Smooth muscle cell of the brain vasculature (primary cell): ENCODE measurements at places on chromosomes 2 and 18.

DNA sequence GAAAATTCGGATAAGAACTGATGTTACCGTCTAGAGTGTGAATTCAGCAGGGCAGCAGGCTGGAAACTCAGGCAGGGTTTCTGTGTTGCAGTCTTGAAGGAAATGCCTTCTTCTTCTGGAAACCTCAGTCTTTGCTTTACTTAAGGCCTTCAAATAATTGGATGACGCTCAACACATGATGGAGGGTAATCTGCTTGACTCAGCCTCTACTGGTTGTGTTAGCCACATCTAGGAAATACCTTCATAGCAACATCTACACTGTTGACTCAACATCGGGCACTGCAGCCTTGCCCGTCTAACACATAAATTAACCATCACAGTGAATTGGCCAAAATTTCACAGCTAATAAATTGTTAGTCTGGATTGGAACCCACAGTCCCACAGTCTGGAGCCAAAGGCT lies 37.2 kb downstream of the YPEL5 start:
- DNase-seq, result no peak

DNA sequence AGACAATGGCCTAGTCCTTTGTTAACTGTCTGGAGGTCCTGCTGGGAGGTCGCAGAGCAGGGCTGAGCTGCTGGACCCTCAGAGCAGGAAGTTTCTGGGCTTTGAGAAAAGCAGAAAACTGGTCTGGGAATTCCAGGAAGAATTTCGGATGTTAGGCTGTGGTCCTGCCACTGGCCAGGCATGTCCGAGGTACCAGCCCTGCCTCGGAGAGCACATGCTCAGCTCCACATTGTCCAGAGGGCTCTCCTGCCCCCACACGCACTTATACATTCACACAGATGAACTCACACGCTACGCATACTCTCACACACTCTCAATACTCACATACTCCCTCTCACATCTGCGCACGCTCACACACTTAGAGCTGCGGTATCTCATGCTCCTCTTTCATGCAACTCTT lies 146.1 kb downstream of the NCK2 start:
- no peak for DNase-seq

DNA sequence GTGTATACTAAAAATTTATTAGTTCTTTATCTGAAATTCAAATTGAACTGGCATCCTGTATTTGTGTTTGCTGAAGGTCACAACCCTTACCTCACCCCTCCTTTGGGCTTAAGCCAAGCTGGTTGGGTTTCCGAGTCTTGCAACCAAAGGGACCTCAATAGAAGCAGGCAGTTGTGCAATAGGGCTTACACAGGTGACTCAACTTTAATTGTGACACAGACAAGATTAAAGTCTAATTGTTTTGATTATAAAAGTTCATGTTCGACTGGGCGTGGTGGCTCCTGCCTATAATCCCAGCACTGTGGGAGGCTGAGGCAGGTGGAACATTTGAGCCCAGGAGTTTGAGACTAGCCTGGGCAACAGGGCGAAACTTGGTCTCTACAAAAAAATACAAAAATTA lies 71.5 kb downstream of the RAB31 start:
- DNase-seq, result no peak

GRCh38 chr2:160442603-160443002 lies 51.0 kb downstream of the RBMS1 start:
- DNase-seq, result no peak

DNA sequence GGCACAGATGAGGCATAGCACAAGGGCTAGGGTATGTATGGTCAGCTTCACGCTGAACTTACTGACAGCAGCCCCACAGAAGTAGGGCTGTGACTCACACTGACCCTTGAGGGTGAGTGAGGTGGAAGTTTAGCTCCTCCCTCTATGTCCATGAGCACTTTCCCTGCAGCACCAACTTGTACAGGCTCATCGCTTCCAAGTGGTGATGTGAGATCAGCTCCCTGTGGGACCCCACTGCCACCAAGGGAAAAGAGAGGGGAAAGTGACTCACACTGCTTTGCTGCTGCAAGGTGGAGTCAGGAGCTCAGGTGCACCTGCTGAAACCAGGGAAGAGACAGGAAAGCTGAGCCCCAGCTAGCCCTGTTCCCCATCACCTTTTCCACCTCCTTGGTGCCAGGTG lies 91.5 kb downstream of the TEX51 start:
- DNase-seq, result no peak

- DNase-seq, result no peak
Measured at GRCh38 chr2:206851521-206851920, 86.1 kb downstream of the FASTKD2 start.

DNA sequence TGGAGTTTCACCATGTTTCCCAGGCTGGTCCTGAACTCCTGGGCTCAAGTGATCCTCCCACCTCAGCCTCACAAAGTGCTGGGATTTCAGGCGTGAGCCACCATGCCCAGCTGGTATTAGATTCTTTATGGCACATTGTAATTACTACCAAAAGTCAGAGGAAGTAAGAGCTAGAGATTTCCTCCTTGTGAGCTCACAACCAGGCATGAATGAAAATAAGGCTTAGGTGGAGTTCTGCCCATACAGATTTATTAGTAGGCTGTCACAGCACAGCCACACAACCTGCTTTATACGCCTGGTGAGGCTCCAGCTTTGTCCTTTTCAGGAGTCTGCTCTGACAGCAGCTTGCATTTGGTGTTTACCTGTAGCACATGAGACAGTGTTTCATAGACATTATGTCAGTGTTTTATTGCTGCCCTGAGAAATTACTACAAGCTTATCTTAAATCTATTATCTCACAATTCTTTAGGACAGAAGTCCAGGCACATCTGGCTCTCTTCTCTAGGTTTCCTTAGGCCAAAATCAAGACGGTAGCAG lies 156.6 kb downstream of the TANC1 start:
- no peak for DNase-seq

DNA sequence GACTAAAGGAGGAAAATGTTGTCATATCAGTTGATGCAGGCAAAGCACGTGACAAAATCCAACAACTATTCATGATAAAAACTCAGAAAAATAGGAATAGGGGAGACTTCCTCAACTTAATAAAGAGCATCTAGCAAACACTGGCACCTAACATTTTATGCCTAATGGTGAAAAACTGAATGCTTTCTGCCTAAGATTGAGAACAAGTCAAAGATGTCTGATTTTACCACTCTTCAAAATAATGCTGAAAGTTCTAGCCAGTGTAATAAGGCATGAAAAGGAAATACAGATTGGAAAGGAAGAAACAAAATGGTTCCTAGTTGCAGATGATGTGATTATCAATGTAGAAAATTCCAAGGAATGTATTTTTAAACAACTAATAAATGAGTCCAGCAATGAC lies 58.4 kb downstream of the SMAD4 start:
- DNase-seq, result no peak

DNA sequence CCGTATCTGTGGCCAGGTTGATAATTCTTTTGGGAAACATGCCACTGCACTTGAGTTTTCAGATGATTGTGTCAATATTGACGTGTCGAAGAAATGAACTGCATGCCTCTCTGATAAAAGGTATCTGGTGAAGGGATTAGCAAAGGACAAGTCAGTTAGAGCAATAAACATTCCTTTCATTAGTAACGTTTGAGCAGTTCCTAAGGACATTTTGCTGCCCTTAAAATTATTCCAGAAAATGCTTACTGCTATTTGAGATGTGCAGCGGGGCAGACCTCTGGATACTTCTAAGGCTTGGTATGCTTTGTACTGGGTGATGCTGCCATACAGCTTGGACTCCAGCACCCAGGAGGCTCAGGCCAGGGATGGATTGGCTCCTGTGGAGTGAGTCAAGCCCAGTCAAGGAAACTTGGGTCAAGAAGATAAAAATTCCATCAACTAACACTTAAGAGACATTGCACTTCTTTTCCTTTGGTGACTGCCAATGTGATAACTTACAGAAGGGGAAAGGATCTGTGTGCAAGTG lies 166.7 kb downstream of the FHOD3 start:
- no peak for DNase-seq

DNA sequence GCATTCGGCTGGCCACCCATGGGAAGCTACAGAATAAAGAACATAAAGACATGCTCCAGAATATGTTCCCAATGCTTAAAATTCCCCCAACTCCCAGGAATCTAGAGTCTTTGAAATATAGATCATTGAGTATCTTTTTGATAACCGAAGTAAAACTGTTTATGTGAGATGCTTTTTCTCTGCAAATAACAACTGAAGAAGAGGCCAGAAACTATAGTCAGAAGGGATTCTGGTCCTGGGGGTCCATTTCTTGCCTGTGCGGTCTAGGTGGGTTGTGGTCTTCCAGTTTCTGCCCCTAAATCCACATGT lies 30.6 kb upstream of the SLC66A3 start:
- DNase-seq, result no peak

DNA sequence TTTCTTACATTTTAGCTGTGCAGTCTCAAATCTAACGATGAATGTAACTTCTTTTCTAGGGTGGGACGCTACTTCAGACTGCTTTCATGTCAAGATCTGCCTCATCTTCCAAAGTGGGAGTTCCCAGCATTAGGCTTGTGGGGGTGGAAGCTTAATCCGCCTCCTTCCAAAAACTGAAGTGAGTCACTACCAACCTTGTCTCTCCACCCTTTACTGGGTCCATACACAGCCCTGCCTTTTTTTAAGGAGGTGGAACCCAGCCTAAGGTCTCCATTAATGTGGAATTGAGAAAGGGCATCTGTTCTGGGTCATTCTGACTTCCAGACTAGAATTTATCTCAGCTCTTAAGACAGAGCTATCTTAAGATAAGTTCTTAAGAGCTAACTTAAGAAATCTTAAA lies 42.0 kb upstream of the NFE2L2 start:
- DNase-seq, result no peak

GRCh38 chr2:49146401-49146800 lies 7.9 kb downstream of the FSHR start:
- DNase-seq, result no peak

DNA sequence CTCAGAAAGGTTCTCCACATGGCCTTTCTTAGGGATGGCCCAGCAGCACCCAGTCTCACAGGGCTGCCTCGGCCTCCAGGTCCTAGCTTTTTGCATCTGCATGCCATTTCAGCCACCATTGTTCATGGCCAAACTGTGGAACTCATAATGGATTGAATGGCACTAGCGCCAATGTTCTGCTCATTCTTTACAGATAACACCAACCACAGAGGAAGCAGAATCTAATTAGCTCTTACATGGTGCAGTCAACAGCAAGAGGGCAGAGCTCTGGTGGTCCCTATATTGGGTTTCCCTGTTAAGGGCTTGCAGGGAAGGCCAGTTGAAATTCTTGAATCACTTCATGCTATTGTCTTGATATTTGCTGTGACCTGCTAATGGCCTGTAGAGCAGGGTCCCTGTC lies 45.6 kb downstream of the ARL4C start:
- no peak for DNase-seq

- no peak for DNase-seq
Measured at GRCh38 chr2:100240386-100240785, 81.9 kb downstream of the LONRF2 start.

DNA sequence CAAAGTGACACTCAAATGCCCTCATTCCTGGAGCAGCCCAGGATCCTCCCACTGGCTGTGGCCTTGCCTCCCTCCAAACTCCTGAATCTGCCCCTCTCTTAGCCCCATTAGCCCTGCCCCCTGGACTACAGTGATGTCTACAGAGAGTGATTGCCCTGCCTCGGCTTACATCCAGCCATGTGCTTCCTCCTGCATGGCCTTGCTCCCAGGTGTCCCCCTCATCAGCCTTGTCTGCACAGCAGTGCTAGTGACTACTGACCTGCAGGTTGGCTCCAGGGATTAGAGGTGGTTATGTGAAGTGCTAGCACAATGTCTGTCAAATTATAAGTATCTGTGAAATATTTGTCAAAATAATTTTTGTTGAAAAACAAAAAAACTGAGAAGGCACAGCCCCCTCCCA lies 259.1 kb upstream of the MYT1L start:
- DNase-seq, result no peak

- DNase-seq, result no peak
Measured at GRCh38 chr2:99771681-99772333, 282.0 kb upstream of the REV1 start.

- DNase-seq, result no peak
Measured at GRCh38 chr2:221124532-221125240, 447.4 kb downstream of the EPHA4 start.

- DNase-seq, result no peak
Measured at GRCh38 chr2:128423788-128424165, 105.1 kb upstream of the HS6ST1 start.

DNA sequence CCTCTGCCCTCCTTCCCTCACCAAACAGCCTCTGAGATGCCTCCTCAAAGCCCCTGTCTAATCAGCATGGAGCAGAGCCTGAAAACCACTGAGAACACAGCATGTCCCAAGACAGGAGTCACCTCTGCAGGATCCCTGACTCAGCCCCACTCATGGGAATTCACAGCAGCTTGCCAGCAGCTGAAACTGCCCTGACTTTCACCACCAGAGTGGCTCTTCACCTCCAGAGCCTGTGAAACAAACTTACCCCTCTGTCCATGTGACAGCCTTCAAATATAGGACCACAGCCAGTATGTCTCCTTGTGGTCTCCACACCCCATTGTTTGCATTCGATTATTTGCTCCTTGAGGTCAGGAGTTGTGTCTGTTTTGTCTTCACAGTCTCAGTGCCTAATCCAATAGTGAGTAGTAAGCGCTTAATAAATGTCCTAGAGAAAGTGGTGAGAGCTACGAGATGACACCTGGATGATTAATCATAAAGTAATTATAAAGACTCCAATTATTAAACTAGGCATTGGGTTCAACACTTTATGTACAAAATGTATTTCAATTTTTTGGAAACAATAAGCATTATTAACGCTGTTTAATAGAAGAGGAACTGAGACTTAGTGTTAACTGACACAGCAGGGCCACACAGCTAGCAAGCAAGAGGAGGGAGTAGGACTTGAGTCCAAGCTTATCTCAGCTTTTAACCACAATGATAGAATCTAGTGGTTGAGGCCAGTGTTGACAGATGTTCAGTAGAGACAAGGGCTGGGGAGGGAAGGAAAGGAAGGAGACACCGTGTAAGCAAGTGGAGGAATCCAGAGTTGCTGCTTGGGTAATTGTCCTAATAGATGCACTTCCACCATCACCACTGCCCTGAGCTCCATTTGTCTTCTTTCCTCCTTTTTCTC lies 358.7 kb upstream of the TNP1 start:
- DNase-seq, result peak; percentile 17
